Stimulated activated CD8-positive, alpha-beta memory T cell treated with anti-CD3 and anti-CD28 coated beads, Interleukin-15, amount 100 ng/mL, for 4 hours (primary cell): ENCODE measurements at places on chromosomes 5 and 9.

- DNase-seq = no peak
Observed at GRCh38 chr5:79151942-79152671, 40.5 kb downstream of the BHMT start.

- no peak for DNase-seq
Observed at GRCh38 chr9:137373611-137373980, 49.4 kb downstream of the EXD3 start.

DNA sequence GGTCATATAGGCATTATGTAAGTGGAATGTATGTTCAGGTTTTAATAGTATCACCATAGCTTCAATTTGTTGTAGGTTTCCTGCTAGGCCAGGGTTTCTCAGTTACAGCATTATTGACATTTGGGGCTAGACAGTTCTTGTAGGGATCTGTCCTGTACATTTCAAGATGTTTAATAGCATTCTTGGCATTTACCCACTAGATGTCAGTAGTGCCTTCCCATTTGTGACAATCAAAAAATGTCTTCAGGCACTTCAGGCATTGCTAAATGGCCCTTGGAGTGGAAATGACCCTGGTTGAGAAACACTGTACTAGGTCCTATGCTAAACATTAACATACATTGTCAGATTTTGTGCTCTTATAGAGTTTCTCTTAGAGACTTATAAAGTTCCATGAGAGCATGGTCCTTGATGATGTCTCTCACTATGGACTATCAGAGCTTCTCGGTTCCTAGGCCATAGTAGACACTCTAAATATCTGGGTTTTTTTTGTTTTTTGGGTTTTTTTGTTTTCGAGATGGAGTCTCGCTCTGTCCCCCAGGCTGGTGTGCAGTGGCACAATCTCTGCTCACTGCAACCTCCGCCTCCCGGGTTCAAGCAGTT is 1.4 kb downstream of the KIF20A start:
- no peak for DNase-seq

GRCh38 chr5:78541086-78541654 is 107.4 kb downstream of the LHFPL2 start:
- no peak for DNase-seq

GRCh38 chr5:138148811-138149210 is 9.6 kb upstream of the NME5 start:
- no peak for DNase-seq

DNA sequence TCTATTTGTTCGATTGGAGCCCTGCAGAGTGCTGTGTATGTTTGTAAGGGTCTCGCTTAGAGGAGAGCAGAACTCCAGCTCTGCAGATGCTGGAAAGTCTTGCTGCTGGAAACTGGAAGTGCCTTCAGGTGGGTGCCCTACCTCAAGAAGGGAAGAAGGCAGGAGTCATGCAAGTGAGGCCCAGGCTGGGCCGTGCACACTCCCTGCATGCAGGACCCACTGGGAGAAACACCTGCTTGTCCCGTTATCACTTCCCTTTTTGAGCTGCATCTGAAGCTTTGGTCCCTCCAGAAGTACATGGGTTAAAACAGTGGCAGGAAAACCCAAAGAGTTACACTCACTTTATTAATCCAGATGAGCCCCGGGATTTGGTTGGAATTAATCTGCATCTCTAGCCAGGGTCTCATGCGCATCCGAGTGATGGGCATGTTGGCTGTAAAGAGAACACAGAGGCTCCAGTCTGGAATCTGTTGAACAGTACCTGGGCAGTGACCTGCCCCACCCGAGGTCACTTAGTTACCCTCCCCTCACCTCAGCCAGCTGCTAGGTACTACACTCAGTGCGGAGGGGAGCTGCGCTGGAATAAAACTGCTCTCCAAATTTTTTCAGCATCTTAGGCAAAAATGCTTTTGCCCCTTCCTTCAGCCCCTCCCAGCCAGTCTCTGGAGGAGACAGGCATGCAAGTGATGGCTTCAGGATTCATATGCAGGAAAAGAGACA is 1.4 kb downstream of the IRF1 start:
- no peak for DNase-seq

GRCh38 chr5:10853154-10853553 is 92.1 kb upstream of the DAP start:
- no peak for DNase-seq

DNA sequence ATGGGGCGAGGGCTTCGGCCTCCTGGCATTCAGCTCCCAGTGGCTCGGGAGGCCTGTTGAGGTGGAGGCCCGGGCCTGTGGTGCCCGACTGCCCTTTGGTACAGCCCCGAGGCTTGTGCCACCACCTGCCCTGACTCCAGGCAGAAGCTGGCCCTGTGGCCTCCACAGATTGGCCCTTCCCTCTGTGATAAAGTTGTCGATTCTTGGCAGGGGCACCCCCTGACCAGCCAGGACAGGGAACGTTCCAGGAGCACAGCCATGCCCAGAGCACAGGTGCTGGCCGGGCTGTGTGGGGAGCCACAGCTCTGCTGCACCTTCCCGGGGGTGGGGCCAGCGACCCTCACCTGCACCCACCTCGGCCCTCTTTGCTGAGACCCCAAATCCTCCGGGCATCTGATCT is 32.7 kb downstream of the SLC6A18 start:
- no peak for DNase-seq

- DNase-seq = no peak
Observed at GRCh38 chr5:137223324-137224295, 275.5 kb downstream of the SPOCK1 start.

GRCh38 chr9:80191108-80191507 is 619.3 kb downstream of the TLE4 start:
- DNase-seq = no peak

DNA sequence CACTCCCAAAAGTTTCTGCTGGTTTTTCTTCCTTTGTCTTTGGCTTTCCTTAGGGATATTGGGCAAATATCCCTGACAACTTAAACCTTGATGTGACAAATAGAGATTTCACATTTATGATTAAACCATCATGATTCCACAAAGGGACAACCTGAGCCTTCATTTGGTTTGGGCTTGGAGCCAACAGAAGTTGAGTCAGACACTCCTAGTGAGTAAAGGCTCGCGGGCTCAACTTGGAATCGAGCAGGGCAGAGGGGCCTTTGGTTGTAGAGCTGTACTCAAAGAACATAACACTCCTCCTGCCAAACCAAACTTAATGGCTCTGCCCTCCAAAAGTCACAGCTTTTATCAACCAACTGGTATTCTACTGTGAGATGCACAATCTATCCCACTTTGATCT is 290.2 kb upstream of the MAP3K1 start:
- DNase-seq = no peak
